ENCODE measurements at places on chromosomes 11 and 22.

DNA sequence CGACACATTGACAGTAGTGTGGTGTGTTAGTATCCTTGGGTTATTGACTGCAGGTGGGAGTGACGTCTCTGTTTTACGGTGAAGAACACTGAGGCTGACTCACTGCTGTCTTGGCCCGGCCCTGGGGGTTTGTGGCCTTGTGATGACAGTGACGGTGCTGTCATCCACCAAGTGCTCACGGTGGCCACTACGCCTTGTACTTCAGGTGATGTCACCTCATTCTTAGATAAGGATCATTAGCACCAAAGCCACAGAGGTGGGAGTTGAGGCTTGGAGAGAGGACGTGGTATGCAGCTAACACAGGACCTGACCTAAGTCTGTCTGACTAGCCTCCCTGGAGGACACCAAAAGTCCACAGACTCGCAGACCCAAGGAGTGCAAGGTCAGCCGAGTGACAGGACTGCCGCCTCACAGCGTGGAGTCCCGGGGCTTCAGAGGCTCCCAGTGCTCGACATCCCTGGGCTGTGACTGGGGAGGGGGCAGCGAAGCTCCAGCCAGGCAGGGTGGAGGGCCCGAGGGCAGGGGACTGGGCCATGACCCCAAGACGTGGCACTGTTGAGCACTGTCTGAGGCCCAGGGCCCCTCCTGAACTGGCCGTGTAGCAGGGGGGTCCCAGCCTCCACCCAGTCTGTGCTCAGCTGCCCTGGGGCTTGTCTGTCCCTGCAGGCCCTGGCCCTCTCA is 56.5 kb downstream of the NAT10 start:
- no peak for DNase-seq

GRCh38 chr11:37322333-37323194 is 724.5 kb upstream of the RAG2 start:
- DNase-seq = no peak

- DNase-seq = no peak
Measured at GRCh38 chr11:65538915-65539743, 14.2 kb downstream of the SCYL1 start.

DNA sequence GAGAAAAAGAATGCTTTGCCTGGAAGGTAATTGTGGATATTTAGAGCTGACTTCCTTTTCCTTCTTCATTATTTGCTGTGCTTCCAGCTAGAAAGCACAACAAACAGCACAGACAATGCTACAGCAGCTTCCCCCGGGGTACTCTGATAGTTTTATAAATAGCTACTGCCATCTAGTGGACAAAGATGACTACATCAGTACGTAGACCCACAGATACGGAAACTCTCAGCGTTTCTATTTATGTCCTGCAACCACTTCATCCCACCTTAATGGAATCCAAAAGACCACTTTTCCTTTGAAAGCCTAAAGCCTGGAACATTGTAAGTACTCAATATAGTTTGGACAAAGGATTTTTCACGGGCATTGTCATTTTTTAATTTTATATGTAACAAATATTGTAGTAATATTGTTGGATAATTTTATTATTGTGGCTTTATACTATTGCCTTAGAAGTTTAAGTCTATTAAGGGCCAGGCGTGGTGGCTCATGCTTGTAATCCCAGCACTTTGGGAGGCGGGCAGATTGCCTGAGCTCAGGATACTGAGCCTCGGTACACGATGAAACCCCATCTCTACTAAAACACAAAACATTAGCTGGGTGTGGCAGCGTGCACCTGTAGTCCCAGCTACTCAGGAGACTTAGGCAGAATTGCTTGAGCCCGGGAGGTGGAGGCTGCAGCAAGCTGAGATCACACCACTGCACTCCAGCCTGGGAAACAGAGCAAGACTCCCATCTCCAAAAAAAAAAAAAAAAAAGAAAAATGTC is 7.5 kb downstream of the HSPA8 start:
- peak; percentile 56 for DNase-seq

DNA sequence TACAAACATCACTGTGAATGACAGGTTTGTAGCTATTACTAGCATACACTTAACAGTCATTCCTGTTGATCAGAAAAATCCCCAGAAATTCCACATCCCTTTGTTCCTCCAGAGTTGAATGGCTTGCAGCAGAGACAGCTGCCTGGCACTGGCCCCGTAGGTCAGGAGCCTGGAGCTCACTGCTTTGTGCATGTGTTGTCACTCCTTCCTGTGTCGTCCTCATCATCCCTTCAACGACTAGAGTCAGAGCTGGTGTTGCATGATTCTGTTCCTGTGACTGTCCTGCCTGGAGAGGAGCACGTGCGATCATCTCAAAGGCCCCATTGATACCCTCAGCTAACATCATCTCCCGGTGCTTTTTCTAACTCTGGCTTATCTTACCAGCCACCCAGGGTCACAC is 58.3 kb downstream of the LDLRAD3 start:
- DNase-seq = no peak

GRCh38 chr22:28594797-28595462 is 84.7 kb downstream of the TTC28 start:
- peak; percentile 35 for DNase-seq

DNA sequence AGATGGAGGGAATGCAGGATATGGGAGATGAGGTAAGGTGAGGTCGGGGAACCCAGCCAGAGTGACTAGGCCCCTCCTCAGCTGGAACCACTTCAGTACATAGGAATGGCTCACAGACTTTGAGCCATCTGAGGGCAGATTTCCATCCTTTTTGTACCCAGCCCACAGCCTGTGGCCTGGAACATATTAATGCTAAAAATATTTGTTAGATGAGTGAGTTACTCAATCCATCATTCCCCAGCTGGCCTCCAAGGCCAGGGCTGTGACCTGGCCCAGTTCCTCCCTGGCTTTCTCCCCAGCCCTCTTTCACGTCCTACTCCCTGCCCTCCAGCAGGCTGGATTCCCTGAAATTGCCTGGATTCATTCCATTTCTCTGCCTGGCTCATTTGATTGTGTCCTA is 57.2 kb upstream of the PRDM11 start:
- DNase-seq = no peak

DNA sequence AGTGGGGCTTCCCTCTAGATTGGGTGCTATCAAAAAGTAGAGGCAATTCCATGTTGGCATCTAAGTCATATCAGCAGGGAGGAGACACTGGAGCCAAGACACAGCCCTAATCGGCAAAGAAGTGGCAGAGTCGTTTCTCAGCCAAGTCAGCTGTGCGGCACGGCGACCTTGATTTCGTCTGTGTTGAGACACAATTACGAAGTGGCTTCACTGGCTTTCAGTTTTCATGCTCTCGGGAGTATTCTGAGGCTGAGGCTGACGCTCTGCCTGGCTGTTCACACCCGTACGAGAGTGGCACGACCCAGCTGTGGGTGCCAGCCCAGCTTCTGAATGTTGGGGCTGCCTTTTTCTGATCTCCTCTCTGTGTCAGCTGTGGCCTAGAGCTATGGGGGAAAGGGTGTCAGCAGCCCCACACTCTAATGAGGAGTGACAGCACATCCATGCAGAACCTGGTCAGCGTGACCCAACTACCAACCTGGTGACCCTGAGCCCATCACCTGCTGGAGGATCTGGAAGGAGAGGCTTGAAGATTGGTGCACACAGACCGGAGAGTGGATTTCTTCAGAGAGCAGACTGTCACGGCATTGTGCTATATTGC is 105.7 kb upstream of the TMEM45B start:
- no peak for DNase-seq

GRCh38 chr11:31958076-31958735 is 132.7 kb upstream of the RCN1 start:
- peak; percentile 40 for DNase-seq

- DNase-seq = no peak
Measured at GRCh38 chr22:20464096-20464614, 26.5 kb upstream of the SCARF2 start.

- DNase-seq = no peak
Measured at GRCh38 chr11:45676522-45677095, 11.2 kb upstream of the CHST1 start.

DNA sequence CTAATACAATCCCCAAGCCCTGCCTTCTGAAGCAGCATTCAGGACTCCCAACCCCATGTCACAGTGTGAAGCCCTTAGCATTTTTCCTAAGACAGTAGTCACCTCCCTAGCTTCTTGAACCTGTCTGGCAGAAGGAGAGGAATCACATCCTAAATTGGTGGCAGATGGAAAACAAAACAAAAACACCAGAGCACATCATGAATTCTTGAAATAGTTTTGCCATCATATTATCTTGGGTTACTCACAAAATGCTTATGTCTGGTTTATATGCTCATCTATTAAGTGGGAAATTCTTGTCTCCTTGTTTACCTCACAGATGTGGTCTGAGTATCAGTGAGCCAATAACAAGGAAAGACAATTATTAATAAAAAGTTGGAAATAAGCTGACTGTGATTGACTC is 15.3 kb downstream of the OR51M1 start:
- no peak for DNase-seq

DNA sequence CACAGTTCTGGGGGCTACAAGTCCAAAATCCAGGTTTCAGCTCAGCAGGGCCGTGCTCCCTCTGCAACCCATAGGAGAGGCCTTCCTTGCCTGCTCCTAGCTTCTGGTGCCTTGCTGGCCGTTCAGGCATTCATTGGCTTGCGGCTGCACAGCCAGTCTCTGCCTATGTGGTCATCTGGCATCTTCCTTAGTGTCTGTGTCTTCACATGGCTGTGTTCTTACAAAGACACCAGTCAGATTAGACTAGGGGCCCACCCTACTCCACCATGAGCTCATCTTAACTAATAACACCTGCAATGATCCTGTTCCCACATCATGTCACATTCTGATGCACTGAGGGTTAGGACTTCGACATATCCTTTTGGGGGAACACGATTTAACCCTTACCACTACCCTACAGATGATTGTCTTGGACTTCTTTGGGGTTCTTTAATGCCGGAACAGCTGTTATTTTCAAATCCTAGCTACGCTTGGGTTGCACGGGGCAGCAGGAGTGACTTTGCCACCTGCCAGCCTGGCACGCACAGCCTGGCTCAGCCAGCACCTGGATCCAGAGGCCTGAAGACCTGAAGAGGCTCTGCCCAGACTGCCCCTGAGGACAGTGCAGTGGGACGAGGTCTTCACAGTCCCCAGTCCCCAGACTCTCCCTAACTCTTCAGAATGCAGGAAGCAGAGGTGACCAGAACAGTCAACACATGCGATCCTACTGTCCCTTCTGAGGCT is 7.7 kb upstream of the NEAT1 start:
- DNase-seq = no peak

- DNase-seq = no peak
Measured at GRCh38 chr22:36831717-36832116, 14.9 kb upstream of the PVALB start.

GRCh38 chr11:60251485-60252212 is 8.7 kb upstream of the MS4A4E start:
- peak; percentile 24 for DNase-seq

DNA sequence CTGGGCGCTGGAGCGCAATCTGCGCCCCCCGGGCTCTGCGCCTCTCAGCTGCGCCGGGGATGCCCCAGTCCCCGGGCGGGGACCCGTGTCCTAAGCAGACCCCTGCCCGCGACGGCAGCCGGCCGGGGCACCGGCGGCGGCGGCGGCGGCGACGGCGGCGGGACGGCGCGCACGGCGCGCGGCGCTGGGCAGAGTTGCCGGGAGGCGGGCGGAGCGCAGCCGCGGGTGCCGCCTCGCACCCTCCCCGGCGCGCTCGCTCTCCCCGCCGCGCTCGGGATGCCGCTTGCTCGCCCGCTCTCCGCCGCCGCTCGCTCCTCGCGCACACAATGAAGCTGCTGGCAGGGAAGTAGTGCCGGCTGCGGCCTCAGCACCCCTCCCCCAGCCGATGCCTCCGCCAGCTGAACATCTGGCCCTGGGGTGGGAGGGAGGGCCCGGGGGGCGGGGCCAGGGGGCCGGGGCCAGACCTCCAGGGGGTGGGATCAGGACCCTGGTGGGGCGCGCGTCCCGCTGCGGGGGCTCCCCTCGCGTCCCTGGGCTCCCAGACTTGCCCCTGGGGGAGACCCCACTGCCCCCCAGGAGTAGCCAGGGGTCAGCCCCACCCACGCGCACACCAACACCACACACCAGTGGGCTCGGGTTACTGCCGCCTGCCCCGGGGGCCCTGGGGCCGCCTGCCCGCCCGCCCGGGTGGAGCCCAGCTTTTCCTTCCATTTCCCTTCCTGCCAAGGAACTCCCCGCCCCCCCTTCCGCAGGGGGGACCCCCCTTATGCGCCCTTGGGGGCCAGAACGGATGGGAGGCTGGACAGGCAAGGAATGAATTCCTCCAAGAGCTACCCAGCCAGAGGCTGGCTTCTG is at the start of gene RCOR2:
Gene RCOR2 (minus strand): TSS at position 328 of the 855 bp plus-strand sequence. CDS start 708 bp downstream, outside the sequence.
- DNase-seq = no peak

DNA sequence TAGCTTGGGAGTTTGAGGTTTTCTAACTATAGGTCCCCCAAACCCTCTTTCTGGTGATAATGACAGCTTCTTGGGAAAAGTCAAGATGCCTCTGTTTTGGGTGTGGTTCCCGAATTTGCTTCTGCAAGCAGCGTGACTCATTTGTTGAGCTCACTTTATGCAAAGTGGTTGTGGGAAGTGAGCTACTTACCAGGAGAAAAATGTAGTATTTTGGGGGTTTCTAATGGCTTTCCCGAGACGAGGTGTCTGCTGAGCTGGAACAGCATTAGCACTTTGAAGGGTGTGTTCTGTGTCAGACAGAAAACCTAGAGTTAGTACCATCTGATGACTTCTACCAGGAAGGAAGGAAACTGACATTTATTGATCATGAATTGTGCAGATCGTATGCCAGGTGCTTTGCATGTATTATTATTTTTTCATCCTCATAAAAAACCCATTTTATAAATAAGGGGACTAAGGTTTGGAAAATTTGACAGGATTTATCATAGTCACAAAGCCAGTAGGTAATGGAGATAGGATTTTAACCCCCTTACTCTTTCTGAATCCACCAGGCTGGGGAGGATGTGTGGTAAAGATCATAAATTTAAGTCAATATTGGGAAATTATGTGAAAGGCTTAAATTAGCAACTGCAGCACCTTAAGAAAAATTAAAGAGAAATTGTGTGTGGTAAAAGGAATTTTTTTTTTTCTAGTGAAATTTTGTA is 108.8 kb upstream of the CD44 start:
- no peak for DNase-seq

DNA sequence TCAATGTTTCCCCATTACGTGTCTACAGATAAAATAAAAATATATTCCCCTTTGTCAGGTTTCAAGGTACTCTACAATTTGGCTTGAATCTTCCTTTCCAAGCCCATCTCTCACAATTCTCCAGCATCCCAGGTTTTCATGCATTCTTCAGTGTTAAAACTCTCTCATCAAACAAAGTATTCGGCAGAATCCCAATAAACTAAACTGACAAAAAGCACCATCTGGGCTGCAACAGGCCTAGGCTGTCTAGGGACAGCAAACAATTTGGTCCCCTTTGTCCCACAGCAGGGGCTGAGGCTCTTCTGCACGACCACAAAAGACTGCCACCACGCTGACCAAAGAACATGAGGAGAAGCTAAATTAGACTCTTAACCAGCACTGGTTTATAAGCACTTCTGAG is 159.4 kb downstream of the CADM1 start:
- DNase-seq = no peak

- DNase-seq = no peak
Measured at GRCh38 chr11:126683766-126684728, 316.5 kb downstream of the KIRREL3 start.

GRCh38 chr11:107969219-107969618 is 39.5 kb upstream of the CUL5 start:
- peak; percentile 7 for DNase-seq

All from HCT116 (cell line).